Mucosa of gallbladder (tissue), 1 donor: ENCODE measurements at places on chromosomes 4 and X.

GRCh38 chr4:158347556-158347955, 137.3 kb downstream of the TMEM144 start:
- DNase-seq = no peak

DNA sequence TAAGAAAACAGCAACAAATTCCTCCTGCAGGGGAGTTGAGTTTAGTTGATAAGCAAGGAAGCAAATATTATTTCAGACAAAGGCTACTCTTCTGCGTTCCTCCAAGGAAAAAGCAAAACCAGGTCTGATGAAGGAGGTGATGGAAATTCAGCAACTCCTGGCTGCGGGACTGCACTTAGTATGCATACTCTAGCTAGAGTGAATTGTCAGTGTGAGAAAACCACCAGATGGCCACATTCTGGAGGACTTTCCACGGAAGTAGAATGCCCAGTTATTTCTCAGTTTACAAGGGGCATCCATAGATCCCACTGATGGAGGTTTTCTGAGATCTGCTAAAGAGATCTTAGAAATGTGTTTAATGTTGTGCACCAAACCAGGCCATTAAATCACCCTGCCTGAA, 338.6 kb upstream of the PUDP start:
- DNase-seq = no peak

DNA sequence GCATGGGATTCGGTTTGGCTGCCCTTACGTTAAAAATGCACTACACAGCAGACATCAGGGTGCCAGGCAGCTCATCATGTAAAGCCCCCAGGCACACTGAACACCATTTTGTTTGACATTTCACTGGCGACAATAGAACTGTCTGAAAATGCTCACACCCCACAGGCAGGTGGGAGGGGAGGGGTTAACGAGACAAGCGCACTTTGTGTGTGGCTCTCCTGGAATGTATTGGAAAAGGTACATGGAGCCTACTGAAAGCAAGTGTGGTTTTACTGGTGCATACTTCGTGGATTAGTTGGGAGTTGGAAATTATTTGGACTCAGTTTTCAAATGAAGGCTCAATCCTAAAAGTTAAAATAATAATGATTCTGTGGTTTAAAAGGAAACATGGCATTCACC, 31.6 kb upstream of the PPARGC1A start:
- DNase-seq = no peak

DNA sequence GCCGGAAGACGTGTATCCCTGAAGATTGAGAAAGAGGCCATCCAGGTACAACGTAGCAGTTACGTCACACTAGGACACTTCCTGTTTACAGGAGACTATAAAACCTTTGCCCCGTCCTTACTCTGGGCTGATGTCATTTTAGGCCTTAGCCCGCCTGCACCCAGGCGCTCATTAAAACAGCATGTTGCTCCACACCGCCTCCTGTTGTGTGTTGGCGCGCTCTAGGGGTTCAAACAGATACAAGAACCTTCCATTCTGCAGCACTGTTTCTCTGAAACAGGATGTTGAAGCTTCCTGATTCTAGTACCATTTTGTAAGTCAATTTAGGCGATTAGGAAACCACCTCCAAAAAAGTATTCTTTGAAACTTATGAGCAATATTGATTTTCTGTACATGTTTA, 722.1 kb downstream of the PCDH7 start:
- no peak for DNase-seq

GRCh38 chrX:153685751-153686696, 1.7 kb upstream of the SLC6A8 start:
- no peak for DNase-seq

DNA sequence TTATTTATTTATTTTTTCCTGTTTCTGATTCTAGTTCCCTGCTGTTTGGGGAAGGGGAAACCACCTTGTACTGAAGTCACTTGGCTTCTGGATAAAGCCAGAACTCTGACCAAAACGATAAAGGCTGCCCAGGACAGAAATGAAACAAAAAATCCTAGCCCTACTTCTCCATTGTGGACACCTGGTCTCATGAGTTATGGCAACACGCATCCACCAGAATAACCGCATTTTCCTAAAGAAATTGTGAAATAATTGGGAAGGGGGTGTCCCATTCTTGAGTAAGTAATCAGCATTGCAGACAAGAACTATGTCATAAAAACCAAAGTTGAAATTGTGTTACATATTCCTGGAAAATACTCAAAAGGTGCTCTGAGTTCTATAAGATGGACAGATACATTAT, 42.1 kb downstream of the SLC9A7 start:
- no peak for DNase-seq

DNA sequence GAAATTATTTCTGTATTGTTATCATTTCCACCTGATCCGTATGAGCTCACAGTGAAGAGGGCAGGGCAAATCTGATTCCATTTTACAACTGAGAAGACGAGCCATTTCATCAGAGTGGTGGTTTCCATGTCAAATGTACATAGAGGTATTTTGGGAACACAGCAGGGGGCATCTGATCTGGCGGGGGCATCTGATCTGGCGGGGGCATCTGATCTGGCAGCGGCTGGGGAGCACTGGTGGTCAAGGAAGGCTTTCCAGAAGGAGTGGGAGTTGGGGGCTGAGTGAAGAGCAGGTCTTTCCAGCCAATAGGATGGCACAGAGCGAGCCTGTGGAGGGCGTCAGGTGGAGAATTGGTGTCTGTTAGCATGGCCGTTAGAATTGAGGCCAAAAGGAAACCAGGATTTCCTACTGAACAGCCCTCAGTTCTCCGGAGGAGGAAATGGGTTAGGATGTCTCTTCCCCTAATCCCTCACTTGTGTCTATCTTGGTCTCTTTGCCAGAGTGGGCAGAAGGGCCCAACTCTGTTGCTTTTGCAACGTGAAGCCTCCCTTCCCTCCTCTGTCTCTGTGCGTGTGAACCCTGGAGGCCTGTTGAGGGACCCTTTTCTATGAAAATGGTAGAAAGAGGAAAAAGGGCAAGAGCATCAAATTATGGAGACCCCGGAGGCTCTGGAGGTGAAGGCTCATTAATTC, 41.3 kb downstream of the RHOH start:
- no peak for DNase-seq

- no peak for DNase-seq
Observed at GRCh38 chr4:41148931-41149330, 65.4 kb downstream of the APBB2 start.

DNA sequence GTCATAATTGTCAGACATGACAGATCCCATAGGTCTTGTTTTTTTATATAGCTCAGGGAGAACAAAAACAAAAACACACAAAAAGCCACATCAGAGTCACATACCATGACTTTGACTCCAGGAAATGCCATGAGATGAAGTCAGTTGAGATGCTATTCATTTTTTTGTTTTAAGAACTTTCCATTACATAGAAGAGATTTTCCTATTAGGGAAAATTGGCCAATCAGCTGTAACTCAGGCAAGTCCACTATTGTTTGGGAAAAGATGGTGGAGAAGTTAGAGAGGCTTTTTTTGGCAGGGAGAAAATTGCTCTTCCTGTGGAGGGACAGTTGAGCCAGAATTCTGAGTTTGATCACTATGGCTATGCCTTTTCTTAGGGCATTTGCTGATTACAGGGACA, 72.6 kb downstream of the SMARCA5 start:
- DNase-seq = no peak

DNA sequence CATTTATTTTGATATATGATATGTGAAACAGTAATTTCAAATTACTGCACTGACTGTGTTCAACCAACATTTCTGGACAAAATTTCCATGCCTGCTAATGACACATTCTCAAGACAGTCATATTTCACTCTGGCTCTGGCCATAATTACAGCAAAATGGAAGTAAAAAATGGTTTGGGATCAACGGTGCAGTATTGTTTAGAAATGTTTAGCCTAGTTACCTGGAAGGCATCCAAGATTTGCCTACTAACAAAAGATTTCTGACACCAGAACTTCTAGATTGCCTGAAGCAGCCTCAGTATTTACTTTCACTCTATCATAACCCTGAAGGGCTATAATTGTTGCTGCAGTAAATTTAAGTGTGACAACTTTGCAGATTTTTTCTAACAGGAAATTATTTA, 416.3 kb downstream of the PCDH10 start:
- no peak for DNase-seq

DNA sequence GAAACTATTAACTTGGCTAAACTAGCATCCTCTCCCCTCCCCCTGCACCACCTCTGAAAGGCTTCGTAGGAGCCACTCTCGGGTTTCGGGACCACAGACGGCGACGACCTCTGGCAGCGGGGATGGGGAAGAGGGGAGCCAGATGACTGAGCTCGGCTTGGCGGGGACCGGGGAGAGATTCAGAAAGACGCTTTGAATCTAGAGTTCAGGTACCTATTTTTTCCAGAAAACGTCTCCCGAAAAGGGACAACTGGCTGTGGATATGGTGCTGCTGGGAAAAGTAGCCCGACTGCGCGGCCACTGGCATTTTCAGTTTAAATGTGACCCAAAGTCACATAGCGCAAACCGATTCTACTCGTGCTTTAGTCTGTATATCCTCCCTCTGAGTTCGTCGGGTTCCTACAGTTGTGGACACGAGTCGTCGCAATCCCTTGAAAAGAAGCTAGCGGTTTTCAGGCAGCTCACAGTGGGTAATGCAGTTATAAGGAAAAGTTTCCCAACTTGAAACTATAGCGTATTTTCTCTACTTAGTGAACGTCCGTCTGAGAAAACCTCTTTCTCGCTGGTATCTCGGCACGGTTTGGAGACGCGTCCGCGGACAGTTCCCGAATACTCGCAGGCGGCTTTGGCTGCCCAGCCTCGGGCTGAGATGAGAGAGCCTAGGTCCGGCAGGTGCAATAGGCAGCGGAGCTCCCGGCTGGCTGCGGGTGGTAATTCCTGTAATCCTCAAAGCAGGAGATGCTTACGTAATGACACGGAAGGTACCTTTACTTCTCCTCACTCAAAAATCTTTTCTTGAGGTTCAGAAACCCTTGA, 1.3 kb downstream of the PARM1 start:
- DNase-seq = peak; percentile 53

- DNase-seq = no peak
Observed at GRCh38 chr4:5435201-5435600, 273.2 kb downstream of the EVC2 start.

- no peak for DNase-seq
Observed at GRCh38 chrX:39121903-39122302, 320.6 kb downstream of the MID1IP1 start.

GRCh38 chr4:154677300-154677699, 64.8 kb upstream of the FGG start:
- DNase-seq = no peak

GRCh38 chr4:25950461-25951389, 36.7 kb downstream of the SMIM20 start:
- DNase-seq = no peak

- no peak for DNase-seq
Observed at GRCh38 chr4:38310446-38311043, 350.3 kb downstream of the PTTG2 start.

- no peak for DNase-seq
Observed at GRCh38 chr4:166228112-166228511, 355.1 kb downstream of the TLL1 start.

GRCh38 chr4:65635051-65635821, 35.1 kb downstream of the EPHA5 start:
- DNase-seq = no peak

GRCh38 chr4:102386966-102387365, 41.7 kb upstream of the SLC39A8 start:
- no peak for DNase-seq

GRCh38 chr4:135732448-135732847, 1530.9 kb upstream of the PABPC4L start:
- DNase-seq = no peak

- DNase-seq = no peak
Observed at GRCh38 chrX:69216446-69216845, 51.2 kb upstream of the PJA1 start.

DNA sequence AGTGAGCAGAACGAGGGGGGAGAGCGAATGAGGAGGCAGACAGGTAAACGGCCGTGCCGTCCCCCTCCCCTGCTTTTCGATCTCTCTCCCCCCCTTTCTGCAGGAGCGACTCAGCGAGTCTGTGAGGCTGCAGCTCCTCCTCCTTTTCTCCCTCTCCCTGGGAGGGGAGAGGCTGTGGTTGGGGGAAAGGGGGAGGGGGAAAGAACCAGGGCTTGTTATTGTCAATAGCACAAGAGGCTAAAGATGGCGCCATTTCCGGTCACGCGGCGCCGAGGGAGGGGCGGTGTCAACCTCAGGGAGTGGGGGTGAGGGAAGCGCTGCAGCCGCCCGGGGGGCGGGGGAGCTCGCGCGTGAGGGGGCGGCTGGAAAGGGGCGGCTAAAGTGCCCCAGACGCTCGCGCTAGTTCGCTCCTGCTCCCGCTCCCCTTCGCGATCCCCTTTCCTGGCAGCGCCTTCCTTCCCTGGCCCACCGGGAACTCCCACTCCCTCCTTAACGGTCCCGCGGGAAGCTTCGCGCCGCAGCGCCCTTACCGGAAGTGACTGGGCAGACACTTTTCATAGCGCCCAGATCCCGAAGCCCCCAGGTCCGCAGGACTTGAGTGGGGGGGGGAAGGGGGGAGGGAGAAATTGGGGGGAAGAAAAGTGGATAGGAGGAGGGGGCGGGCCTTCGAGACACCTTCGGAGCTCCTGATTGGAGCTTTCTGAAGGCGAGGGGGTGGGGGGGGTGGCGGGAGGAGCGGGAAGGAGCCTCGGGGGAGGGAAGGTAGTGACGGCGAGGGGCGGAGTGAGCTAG, at the start of gene CUL4B:
TSS of gene CUL4B (minus strand) at position 121 of the 792 bp plus-strand sequence. CDS start 324 bp downstream, outside the sequence.
- peak; percentile 92 for DNase-seq

GRCh38 chr4:55258152-55258865, 87.7 kb upstream of the SRD5A3 start:
- no peak for DNase-seq

- no peak for DNase-seq
Observed at GRCh38 chrX:109847257-109848187, 114.5 kb upstream of the ACSL4 start.

GRCh38 chrX:119728487-119728886, 29.9 kb upstream of the SOWAHD start:
- DNase-seq = no peak

DNA sequence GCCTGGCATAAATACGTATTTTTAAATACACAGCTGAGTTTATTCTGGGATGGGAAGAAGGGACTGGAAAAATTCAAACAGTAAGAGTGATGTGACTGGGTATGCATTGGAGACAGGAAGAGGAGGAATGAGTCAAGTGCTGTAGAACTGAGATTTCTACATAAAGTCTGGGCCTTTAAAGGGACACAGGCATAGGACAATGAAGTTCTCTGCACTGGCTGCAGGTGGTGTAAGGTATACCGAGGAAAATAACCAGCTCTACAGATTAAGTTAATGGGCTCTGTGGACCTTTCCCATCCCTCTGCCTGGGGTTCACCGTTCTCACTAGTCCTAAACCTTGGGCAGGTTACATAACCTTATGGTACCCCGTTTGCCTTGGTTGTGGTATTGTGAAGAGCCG, 68.7 kb downstream of the DHX15 start:
- no peak for DNase-seq
